ENCODE measurements at places on chromosomes 1 and 21. TPM values are rescaled to one million over a fixed set of nuclear protein-coding genes. Genes with fewer than 3 reads are reported as not detected.

GRCh38 chr1:85137660-85138059 is 63.2 kb downstream of the SYDE2 start:
- no peak for DNase-seq

HES2 gene
- total RNA-seq: 0.35 TPM

GRCh38 chr1:14280909-14281308 is 317.6 kb upstream of the KAZN start:
- no peak for DNase-seq

- DNase-seq: peak; percentile 91
Observed at GRCh38 chr1:234730770-234731568, 121.0 kb upstream of the IRF2BP2 start.

- no peak for DNase-seq
Observed at GRCh38 chr1:203528976-203529835, 35.3 kb downstream of the OPTC start.

GRCh38 chr1:211483896-211484612 is 7.9 kb downstream of the RD3 start:
- DNase-seq: peak; percentile 11

GRCh38 chr1:117646007-117646811 is 40.4 kb downstream of the TENT5C start:
- no peak for DNase-seq

- DNase-seq: no peak
Observed at GRCh38 chr1:45566722-45567121, 16.1 kb downstream of the AKR1A1 start.

GRCh38 chr21:44485254-44485793 is 30.0 kb downstream of the LRRC3 start:
- no peak for DNase-seq

FMO2 gene
- total RNA-seq: not detected

GRCh38 chr1:86596741-86597290 is 49.9 kb downstream of the CLCA4 start:
- DNase-seq: no peak

IQCC gene
- 2.0 TPM for total RNA-seq

- no peak for DNase-seq
Observed at GRCh38 chr1:16351456-16351993, 755 bp downstream of the FBXO42 start.

DNA sequence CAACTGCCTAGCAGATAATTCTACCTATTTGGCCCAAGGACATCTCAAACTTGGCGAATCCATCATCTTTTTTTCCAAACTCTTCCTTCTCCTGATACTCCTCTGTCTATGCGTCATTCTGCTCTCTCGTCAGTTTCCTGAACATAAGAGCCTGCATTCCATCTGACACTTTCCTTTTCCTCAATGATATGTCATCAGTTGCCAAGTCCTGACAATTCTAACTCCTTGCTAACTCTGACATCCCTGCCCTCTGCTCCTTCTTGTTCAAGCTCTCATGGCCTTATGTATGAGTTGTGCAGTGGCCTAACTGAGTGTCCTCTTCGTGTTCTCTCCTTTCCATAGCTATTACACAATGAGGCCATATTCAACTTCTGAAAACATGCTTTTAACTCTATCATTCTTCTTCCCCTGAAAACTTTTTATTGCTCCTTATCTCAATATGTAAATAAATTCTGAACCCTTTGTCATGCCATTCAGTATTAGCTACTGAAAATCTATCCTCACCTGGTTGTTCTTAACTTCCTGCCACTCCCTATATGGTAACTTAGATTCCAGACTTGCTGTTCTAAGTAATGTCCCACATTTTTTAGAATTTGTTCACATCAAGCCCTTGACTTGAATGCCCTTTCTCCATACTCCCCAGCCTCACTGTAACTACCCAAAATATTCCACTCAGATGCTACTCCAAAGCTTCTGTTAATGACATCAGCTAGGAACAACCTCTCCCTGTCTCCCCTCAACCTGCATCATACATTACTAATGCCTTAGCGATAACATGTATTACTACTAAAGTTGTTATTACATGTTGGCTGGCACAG is 11.5 kb downstream of the PALMD start:
- DNase-seq: no peak

ADAM30 gene
- total RNA-seq: not detected

XKR8 gene
- 10.0 TPM for total RNA-seq

GRCh38 chr1:145918992-145919939 is 749 bp upstream of the PEX11B start:
- peak; percentile 49 for DNase-seq

DNA sequence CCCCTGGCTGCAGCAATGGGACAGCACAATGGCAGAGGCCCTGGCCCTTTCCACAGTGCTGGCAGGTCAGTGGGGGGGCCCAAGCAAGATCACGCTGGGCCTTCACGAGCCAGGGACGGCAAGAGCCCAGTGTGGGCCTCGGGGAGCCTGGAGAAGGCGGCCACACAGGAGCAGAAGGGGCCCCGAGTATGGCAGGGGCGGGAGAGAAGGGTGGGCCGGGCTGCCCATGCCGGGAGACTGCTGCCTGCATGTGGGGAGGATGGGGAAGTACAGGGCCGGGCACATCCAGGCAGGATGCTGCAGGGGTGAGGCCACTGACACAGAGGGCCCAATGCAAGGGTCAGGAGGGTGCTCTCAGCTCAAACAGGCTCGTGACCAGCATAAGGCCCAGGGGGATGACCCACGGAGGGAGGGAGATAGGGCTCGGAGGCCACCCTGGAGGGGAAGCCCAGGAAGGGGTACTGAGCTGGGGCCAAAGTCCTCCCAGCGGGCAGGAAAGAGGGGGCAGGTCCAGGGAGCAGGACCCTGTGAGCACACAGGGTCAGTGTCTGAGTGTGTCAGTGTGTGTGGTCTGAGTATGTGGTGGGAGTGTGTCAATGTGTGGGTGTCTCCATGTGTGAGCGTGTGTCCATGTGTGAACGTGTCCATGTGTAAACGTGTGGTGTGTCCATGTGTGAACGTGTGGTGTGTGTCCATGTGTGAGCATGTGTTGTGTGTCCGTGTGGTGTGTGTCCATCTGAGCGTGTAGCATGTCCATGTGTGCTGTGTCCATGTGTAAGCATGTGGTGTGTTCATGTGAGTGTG is 13.1 kb downstream of the SLC19A1 start:
- no peak for DNase-seq

DNA sequence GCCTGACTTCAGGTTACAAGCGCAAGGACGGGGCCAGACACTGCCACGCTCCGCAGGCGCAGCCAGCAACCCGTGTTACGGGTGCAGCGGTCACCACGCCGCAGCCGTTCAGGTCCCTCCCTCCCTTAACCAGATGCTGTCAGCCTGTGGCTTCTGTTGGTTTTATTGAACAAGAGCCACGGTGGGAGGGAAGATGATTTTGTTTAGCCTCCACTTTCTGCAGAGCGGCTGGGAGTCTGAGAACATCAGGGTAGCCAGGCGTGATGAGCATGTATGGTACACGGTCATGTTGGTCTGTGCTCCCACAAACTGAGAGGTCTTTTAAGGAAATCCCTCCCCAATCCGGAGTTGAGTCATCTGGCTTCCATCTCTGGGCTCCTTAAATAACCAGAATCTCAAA is 18.5 kb upstream of the ADARB1 start:
- no peak for DNase-seq

DNA sequence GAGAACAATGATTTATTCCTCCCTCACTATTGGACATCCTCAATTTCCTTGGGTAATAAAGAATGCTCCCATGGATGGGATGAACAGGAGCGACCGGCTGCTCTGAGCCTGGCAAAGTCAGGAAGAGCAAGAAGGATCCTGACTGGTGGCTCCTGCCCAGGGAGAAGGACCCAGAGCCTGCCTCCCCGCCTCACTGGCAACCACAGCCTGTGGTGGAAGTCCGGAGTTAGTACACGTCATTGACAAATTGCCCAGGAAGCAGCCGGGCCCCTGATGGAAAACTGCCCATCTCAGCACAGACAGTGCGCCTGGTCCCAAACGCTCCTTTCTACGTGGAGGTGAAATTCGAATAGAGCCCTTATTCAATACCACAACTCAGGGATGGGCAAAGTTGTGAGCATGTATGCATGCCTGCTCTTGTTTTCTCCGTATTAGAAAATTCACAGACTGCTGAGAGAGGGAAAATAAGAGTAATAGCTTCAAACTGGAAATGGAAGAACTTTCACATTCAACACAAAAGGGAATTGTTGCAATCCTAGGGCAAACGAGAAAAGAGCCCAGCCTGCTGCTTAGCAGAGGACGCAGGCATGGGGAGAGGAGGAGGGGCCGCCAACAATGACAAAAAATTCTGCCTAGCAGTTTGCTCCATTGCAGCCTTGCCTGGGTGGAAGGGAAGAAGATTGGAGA is 397.1 kb upstream of the VAMP3 start:
- no peak for DNase-seq

KLHL17 gene
- 14.6 TPM for total RNA-seq

GRCh38 chr1:94543893-94544635 is 2.5 kb upstream of the F3 start:
- peak; percentile 52 for DNase-seq

GRCh38 chr21:42434884-42435283 is 31.2 kb downstream of the UBASH3A start:
- DNase-seq: no peak

DNA sequence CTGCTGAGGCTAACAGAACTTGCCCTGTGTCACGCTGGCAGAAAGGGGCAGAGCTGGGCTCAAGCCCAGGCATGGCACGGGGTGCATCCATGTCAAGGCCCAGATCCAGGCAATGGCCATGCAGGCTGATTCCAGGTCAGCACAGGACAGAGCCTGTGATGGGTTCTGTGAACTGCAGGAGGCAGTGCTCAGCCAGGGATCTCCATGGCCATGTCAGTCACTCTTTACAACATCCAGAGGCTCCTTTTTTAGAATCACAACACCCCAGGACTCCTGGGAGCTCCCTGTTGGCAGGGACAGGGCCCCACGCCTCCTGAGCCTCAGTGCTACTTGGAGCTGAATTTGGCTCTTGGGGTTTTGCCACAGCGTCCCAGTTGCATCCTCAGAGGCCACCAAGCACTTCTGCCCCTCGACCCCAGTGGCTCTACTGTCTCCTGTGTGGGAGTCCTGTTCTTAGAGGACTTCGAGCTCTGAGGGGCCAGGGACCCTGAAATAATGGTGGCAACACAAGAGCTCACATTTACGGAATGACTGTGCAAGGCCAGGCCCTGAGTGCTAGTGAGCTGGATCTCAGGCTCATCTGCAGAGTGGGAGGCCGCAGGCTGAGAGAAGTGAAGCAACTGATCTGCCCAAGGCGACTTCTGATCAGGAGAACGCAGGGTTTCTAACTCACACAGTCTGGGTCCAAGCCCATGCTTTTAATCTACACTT is 211.5 kb downstream of the TRABD2B start:
- no peak for DNase-seq

CFHR1 gene
- total RNA-seq: not detected

CGN gene
- total RNA-seq: not detected

GRCh38 chr1:205656236-205656635 is 24.1 kb downstream of the SLC45A3 start:
- DNase-seq: no peak

GRCh38 chr1:48649880-48650279 is 126.8 kb downstream of the BEND5 start:
- no peak for DNase-seq

DNA sequence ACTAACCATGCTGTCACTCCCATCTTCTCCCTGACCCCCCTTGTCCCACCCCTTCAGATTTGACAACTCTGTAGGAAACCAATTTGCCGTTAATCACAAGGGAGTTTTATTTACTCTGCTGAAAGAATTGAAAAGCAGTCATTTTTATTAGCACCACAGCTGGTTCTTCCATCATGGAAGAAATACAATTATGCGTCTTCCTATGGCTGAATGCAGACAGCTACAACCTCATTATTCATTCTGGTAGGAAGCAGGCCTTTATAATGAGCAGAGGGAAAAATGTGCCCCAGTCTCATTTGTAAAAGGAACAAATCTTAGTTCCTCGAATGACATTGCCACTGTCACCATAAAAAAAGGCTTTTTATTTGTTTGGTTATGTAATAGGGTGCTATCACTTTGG is 35.2 kb downstream of the JUN start:
- no peak for DNase-seq

OR10J1 gene
- total RNA-seq: not detected

- no peak for DNase-seq
Observed at GRCh38 chr1:59438058-59438560, 141.2 kb downstream of the FGGY start.

DNA sequence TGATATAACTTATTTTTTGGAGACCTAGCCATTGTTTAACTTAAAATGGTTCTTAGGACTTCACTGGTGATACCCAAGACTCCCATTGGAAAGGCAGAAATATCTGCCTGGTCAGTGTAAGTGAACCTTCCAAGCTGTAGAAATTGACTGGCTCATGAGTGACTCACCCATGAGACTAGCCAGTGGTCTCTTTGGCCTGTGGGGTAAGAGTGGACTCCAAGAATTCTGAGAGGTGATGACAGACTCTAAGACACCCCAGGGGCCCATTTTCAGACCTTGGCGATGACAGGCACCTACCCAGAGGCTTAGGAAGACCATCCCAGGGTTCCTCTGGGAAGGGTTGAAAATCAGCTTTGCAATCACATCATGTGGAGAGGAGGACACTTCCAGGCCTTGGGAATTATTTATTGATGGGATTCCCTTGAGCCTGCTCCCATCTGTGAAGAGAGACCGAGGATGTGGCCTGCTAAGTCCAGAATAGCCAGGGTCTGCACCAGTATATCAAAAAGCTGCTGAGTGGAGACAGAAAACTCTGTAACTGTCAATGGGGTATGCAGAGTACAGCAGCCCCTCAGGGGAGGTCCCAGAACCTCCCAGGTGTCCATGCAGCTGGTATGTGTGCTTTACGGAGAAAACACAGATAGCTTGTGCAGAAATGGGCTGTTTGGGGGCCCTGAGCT is 78.9 kb downstream of the KAZN start:
- no peak for DNase-seq

DNA sequence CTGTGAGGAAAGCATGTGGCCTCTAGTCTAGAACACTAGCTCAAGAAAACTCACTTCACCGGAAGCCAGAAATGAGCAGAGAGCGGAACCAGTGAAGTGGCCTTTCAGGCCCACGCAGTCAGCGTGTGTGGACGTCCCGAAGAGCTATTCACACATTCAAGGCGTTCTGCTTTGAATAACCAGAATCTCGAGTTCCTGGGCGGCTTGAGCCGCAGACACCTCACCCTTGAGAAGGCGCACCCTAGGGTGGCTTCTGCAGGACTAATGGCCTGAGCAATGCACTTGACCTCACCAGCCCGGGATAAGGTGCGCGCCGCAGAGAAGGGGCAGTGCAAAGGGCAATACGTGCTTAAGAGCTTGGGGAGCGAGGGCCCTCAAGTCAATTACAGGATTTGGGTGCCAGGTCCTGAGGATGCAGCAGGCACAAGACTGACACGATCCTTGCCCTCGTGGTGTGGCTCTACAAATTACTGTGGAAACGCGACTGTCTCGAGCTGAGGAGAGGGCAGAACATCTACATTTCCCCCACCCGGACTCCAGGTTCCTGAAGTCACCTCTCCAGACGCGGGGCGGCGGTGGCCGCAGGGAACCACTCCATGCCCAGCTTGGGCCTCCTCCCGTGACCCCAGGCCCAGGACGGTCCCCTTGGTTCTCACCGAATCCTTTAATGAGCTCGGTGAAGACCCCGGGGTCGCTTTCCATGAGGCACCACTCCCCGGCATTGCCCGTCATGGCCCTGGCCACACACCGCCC is 455 bp downstream of the UCHL5 start:
- peak; percentile 27 for DNase-seq

- no peak for DNase-seq
Observed at GRCh38 chr1:148309940-148310500, 157.9 kb upstream of the NBPF11 start.

PLEKHG5 gene
- 6.0 TPM for total RNA-seq
